Suppressor macrophage treated with lipopolysaccharide for 1 hour (primary cell): ENCODE measurements at places on chromosomes 6 and 20.
A peak's percentile ranks its signal among the peaks of the same experiment; 100 is the strongest.

GRCh38 chr6:54037277-54037779 is 73.9 kb upstream of the MLIP start:
- DNase-seq, result no peak

DNA sequence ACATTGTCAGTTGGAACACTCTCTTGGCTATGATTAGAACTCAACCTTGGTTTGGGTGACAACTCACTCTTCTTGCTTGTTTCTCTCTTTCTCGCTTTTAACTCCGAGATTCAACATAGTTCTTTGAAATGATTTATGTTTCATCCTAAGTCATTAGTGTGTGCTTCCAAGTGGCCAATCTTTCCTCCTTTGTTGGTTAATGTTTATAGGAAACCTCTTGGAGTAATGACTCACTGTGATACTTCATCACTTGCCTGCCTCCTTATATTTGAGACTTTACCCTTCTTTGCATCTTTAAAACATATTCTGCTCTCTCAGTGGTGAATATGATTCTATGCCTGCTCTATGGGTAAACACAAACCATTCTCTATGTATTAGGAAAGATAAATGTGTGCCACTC is 279.7 kb upstream of the FLRT3 start:
- DNase-seq, result no peak

DNA sequence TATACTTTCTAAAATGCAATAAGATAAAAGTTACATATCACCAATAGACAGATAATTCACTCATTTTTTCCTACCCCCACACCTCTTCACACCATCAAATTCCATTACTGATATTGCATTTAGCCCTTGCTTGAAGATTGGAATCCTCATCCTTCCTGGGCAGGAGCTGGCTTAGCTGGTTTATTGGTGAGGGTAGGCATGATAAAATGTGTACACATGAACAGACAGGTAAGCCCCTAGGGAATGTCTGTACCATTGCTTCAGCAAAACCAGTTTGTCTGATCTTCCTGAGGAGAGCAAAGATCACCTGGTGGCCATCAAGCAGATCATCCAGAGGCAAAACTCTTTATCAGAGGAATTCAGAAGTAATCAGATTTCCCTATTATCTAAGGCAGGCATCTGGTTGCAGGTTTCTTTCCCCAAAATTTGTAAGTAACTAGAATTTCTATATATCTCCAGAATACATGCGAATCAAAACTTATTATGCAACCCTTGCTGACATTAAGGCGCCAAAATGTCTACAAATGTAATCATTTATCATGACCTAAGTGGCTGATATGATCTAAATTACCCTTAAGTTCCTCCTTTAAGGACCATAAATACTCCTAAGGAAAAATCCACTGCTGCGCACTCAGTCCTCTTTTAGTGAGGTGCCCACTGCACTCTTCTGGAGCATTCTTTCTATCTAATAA is 6.6 kb upstream of the FABP7 start:
- DNase-seq, result no peak

- peak; percentile 89 for DNase-seq
Measured at GRCh38 chr6:41470331-41471063, 75.7 kb upstream of the FOXP4 start.

- DNase-seq, result no peak
Measured at GRCh38 chr6:167094436-167094819, 28.5 kb upstream of the CCR6 start.

- no peak for DNase-seq
Measured at GRCh38 chr6:147872002-147872401, 363.5 kb downstream of the SAMD5 start.

GRCh38 chr6:94953867-94954631 is 623.3 kb upstream of the MANEA start:
- DNase-seq, result no peak

DNA sequence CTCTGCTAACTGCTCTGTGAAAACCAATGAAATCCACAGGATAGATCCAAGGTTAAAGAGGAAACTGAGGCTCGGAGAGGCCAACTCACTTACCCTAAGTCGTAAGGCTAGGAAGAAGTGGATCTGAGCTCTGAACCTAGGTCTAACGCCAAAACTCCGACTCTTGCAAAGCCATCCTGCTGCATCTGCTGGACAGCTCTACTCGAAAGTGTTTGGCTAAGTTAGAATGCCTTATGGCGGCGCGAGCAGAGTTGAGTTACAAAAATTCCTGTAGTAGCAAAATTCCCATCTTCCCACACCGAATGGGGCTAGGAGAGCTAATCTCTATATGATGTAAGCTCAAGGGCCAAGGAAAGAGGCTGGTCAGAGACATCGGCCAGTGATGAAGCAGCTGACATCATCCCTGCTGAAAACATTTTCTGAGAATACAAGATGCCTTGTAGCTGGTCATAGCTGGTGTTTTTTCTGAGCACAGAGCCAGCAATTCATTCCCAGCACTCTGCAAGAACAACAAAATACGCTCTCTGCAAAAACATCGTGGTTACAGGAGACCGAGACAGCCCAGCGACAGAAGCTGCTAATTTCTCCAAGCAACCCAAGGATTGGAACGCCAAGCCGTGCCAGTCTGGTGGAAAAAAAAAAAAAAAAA is 1.8 kb downstream of the SPATA2 start:
- DNase-seq, result no peak

DNA sequence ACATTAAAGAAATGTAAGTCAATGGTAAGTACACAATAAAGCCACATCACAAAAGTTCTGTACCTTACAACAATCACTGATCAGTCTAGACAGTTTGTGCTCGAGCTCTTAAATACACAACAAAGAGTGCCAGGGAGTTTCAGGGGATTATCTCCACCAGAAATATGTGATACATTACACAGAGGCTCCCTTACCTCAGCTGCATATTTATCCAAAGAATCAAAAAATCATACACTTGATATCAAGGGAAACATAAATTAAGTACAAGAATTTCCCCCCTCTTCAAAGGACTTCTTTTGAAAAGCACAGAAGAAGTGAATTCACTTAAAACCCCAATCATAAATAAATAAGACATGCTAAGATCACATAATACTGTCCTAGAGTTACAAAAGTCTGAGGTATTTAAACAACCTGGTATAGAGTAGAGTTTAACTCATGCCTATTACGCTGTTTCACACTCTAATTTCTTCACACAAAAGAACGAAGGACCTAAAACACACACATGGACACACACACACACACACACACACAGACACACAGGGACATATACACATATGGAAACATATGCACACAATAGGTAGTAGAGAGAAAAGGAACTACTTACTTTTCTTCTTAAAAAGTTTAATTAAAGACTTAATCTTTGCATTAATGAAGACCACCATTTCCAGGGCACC is 528 bp downstream of the NHSL1 start:
- DNase-seq, result no peak

GRCh38 chr6:36195471-36196112 is 952 bp upstream of the BRPF3 start:
- no peak for DNase-seq

DNA sequence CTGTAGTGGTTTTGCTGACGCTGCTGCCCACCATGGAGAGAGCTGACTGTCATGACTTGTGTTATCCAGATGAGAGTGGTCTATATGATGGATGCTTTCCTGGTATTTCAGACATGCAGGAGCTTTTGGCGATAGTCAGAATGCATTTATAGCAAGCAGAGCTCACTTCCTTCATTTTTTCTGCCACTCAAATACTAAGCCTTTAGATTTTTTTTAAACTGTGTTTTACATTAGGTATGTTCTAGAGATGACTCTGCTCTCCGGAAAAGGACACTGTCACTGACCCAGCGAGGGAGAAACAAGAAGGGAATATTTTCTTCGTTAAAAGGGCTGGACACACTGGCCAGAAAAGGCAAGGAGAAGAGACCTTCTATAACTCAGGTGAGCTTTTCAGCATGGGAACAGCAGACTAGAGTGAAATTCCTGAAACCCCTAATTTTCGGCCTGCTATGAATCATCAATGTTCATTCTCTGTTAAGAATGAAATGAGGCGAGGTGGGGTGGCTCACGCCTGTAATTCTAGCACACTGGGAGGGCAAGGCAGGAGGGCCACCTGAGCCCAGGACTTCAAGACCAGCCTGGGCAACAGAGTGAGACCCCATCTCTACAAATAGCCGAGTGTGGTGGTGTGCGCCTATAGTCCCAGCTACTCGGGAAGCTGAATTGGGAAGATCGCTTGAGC is 98.6 kb upstream of the CLDN20 start:
- DNase-seq, result no peak

DNA sequence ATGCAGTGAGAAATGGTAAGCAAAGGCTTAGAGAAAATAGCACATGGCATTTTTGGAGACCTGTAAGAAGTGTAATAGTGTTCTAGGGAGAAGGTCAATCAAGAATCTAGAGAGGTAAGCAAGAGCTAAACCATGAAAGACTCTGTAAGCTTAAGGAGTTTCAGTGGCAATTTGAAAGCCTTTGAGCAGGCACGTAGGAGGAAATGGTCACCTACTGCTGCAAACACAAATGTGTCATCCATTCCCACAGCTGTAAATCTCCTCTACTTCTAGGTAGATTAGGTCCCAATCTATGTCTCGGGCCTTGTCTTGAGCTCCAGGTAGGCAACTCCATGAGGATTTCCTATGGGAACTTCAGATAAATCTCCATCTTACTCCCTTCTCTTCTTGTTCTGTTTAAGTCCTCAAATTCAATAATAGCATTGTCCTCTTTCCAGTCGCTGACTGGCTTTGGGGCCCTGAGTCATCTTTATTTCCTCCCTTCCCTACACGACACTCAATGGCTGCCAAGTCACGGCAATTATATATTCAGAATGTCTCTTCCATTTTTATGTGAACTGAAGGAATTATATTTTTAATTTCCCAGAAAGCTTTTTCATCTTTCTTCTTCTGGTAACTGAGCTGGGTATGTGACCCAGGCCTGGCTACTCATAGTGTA is 24.2 kb upstream of the PAQR8 start:
- DNase-seq, result peak; percentile 33

- no peak for DNase-seq
Measured at GRCh38 chr20:16393836-16394235, 179.4 kb downstream of the KIF16B start.

DNA sequence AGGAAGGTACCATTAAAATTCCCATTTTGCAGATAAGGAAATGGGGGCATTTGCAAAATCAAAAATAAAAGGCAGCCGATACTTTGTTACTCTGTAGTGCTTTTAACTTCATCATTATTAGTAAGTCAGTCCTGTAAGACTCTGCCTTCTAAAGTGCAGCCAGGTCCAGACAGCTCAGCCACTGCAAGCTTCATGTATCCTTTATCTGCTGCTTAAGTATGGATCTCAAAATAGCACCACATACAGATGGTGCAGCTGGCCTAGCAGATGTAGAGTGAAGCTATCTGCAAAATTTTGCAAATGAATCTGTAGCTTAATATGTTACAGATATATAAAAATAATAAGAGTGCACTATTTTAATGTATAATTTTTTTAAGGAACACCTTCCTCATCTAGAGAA is 53.4 kb downstream of the NUS1 start:
- no peak for DNase-seq

- DNase-seq, result peak; percentile 69
Measured at GRCh38 chr20:3797592-3798372, 1.7 kb downstream of the CDC25B start.

DNA sequence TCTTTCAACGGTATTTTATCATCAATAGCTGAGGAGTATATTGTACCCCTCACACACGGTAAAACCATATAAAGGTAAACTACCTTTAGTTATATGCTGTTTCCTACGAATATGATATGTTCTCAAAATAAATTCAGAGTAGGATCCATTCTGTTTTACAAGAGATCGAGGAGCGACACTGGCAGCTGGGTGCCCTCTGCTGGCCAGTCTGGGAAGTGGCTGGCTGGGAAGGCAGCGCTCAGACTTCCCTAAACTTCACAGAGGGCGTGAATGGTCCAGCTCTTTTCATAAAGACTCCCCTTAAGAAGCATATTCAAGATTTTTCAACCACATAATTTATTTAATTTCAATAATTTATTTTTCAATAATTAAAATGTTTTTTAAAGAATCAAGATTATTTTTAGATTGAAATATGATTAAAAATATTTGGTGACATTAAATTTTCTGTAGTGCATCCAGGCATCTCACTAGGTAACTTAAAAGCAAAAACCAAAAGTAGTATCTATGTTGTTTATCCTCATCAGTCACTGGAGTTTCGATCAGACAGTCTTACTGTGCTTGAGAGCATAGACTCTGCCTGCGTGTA is 187.5 kb upstream of the PDE10A start:
- peak; percentile 69 for DNase-seq

GRCh38 chr6:26362836-26363220 is 2.2 kb upstream of the BTN3A2 start:
- peak; percentile 57 for DNase-seq

GRCh38 chr20:49620364-49621240 is 52.7 kb upstream of the PTGIS start:
- DNase-seq, result peak; percentile 36

DNA sequence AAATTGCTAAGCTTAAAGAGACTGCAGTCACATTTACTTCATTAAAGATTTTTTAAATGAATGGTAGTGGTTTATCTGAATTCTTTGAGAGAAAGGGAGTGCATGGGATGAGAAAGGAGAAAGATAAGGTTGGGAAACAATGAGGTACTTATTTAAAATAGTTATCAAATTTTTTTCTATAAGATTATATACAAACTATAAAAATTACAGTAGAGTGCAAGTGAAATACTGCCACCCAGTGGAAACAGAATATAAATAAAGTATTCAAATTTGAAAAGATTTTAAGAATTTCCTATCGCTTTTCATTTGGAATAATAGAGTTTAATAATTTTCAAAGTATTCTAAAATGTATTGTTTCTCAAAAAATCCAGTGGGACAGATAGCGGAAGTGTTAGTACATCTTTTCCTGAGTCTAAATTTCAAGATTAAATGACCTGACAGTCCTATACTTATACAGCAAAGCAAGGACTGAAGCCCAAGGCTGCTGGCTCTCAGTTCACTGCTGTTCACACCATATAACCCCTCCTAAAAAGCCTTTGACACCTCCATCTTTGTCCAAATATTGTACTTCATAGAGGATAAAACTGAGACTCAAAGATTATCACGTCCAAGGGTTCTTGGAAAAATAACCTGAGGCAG is 31.1 kb downstream of the EPM2A start:
- DNase-seq, result peak; percentile 21

GRCh38 chr6:116456927-116457326 is 4.2 kb upstream of the CALHM6 start:
- DNase-seq, result peak; percentile 91

DNA sequence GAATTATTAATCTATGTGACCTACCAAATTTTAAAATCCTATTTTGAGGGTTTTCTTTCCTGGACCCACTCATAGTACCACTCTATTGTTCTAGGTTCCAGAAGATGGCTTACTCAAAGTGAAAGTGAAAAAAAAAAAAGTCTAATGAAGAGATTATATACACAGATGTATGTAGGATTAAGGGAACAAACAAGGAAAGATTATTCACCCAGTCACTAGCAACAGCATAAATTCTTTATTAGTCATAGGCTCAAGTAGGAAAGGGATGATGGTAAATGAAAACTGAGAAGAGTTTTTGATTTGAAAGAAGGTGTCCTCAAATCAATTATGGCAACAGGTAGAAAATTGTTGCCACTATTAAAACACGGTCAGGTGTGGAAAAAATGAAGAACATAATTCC is 923.7 kb downstream of the TBC1D32 start:
- DNase-seq, result no peak

GRCh38 chr6:6586671-6587526 is 1.6 kb upstream of the LY86 start:
- DNase-seq, result no peak

- DNase-seq, result no peak
Measured at GRCh38 chr6:81892891-81893290, 140.4 kb upstream of the TENT5A start.

- DNase-seq, result no peak
Measured at GRCh38 chr6:144327081-144327480, 41.9 kb downstream of the UTRN start.

GRCh38 chr6:166173281-166173951 is 5.8 kb upstream of the TBXT start:
- peak; percentile 17 for DNase-seq
